Activated CD8-positive, alpha-beta T cell treated with anti-CD3 and anti-CD28 coated beads for 36 hours (primary cell): ENCODE measurements at places on chromosomes 5 and 9.

GRCh38 chr9:127724012-127724411 is 8.1 kb downstream of the TTC16 start:
- DNase-seq, result no peak

DNA sequence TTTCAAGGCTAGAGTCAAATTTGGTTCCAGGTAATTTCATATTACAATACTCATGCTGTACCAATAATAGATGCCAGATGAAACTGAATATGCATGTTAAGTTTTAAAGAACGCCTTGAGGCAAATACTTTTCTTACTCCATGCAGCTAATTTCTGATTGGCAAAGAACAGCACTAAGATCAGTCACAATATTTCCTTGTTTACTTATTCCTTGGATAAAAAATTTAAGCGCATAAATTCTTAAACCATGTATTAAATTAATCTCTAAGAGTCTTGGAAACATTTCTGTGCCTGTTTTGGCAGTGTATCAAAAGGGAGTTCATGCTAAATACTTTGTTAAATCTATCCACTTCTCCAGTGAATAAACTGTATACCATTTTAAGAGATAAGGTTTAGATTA is 173.5 kb downstream of the SLC12A2 start:
- no peak for DNase-seq

GRCh38 chr5:76385540-76385939 is 17.5 kb upstream of the IQGAP2 start:
- DNase-seq, result no peak

DNA sequence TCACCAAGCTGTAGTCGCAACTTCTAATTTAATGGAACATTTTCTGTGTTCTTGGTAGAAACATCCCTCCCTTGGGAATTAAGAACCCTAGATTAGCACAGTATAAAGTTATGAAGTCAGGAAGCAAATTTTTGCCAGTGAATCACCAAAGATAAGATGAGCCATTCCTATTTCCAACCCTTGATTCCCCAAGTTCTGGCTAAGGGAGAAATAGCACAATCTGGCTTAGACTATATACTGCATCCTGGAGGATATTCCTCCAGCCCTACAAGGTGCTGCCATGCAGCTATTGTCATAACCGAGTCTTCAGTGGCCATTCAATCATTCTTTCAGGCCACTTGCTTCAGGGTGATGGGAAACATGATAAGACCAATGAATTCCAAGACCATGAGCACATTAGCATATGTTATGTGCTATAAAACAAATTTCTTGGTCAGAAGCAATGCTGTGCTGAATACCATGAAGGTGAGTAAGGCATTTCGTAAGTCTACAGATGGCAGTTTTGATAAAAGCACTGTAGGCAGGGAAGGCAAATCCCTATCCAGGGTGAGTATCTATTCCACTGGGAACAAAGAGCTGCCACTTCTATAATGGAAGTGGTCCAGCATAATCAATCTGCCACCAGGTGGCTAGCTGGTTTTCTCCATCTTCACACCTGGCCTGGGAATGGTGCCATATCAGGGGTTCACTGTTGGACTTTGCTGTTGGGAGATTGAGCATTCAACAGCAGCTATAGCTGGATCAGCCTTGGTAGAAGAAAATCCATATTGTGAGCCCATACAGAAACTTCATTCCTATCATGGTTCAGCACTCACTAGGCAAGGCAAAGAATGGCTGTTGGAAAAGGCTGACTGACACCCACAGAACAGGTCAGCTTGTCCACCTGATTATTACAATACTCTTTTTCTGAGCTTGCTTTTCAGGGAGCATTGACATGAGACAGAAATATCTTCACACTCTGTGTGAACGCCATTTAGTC is 19.6 kb upstream of the ARL15 start:
- no peak for DNase-seq

- DNase-seq, result no peak
Observed at GRCh38 chr5:145557345-145557744, 277.8 kb downstream of the PRELID2 start.
